ENCODE measurements at places on chromosomes 3 and 15.

- DNase-seq, result no peak
These were observed 73.6 kb upstream of the ACAD9 start for GRCh38 chr3:128805772-128806171.

- no peak for DNase-seq
These were observed 21.4 kb downstream of the FEM1B start for GRCh38 chr15:68298882-68299381.

- DNase-seq, result no peak
These were observed 38.2 kb upstream of the SNRK start for GRCh38 chr3:43248185-43248583.

GRCh38 chr15:52308446-52309153 lies 13.0 kb upstream of the MYO5C start:
- no peak for DNase-seq

DNA sequence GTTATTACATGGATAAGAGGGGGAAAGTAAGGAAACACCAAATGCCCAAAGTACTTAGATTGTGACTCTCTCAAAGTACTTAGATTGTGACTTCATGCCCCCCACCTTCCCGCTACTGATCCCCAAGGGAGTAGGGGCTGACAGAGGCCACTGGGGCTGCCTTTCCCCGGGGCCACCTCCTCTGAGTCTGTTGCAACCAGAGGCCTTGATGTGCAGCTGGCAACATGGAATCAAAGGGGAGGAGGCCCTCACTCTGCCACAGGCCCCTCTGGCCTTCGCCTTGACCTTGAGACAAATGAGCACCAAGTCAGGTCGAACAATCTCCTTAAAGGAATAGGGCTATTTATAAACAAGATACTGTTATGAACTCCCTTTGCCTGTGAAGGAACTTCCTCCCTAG lies 62.5 kb downstream of the LRTM1 start:
- no peak for DNase-seq

GRCh38 chr3:183254487-183255347 lies 1.7 kb downstream of the B3GNT5 start:
- peak; percentile 49 for DNase-seq

DNA sequence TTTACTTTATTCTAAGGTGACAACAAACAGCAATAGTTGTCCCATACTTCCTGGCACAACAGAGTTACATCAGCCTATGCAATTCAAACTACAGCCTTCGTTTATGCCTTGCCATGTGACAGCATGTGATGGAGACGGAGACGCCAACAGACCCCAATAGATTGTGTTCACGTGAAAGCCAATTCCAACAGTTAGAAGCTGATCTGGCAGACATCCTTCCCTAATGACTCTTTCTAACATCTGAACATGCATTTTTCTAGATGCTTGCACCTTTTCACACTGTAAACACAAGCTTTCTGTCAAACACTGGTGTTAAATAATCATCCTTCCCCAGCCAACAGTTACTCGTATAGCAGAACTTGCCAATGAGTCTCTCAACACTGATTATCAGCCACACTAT lies 694.4 kb upstream of the ALCAM start:
- no peak for DNase-seq

GRCh38 chr3:121739902-121740301 lies 9.6 kb downstream of the GOLGB1 start:
- DNase-seq, result no peak

DNA sequence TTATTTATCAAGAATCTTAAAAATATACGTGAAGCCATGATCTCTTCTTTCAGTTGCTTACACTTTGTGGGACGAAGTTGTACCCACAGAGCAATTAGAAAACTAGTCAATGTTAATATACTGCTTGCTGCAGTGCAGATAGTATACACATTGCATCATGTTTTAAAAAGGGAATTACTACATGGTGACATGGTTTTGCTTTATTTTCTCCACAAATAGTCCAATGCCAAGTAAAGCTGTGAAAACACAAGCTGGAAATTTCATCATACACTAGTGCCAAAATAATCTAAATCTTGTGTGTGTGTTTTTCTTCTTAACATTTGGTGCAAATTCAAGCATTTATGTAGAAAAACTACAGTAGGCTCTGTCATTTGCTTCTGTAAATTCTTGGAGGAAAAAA lies 233.0 kb downstream of the EPHA3 start:
- no peak for DNase-seq

DNA sequence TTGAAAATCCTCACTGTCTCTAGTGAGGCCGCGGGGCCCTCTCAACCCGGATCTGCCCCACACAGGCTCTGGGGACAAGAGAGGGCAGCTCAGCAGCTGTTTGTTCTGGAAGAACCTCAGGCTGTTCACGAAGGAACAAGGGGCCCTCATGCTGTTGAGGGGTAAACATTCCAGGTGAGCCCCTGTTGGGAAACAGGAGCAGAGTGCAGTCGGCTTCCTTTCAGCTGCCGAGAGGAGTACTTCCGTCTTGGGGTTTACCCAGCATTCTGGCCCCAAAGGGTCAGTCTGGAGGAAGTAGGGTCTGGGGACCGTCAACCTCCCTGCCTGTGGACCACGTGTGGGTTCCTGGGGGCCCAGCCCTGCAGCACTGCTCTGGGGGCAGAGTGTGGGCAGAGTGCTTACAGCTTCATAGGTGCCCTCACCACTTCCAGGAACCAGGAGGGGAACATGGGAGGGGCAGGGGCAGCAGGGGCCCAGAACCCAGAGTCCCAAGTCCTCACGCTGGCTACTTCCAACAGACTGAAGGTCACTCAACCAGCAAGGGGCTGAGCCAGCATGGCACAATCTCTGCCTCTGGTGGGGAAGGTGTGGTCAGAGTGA lies 49.2 kb upstream of the CTSH start:
- no peak for DNase-seq

DNA sequence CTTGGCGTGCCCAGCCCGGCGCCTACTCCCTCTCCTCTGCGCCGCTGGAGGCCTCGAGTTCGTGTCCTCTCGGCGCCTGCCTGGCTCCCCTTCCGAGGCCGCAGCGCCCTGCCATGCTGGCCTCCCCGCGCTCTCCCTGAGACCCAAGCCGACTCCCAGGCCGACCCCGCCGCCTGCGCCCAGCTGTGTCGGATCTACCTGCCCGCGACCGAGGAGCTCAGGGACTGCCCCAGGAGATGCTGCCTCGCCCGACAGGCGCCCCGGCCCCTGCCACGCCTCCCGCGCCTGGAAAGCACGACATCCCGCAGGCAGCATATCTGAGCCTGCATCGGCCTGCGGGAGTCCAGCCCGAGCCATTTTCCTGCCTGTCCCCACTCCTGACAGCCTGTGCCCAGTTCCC lies 16.1 kb downstream of the PAQR9 start:
- DNase-seq, result no peak

GRCh38 chr3:140219923-140220452 lies 285.0 kb downstream of the CLSTN2 start:
- DNase-seq, result no peak

DNA sequence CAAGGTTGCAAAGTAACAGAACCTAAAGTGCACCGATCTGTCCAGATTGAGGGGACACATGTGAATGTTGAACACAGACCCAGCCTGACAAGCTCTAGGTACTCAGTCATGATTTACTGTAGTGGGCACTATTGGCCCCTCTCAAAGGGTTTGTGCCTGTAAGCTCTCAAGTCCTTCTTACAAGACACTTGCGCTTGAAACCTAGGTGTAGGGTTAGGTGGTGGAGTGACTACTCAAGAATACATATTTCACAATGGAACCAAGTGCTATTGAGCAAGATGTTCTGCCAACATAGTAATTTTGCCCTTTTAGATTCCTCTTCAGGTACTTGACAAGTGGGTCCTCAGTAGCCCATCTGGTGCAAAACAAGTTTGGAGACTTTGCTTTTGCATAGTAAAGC lies 169.9 kb downstream of the AKAP13 start:
- DNase-seq, result no peak

- DNase-seq, result no peak
These were observed 34.5 kb downstream of the OSBPL10 start for GRCh38 chr3:31946484-31947081.

DNA sequence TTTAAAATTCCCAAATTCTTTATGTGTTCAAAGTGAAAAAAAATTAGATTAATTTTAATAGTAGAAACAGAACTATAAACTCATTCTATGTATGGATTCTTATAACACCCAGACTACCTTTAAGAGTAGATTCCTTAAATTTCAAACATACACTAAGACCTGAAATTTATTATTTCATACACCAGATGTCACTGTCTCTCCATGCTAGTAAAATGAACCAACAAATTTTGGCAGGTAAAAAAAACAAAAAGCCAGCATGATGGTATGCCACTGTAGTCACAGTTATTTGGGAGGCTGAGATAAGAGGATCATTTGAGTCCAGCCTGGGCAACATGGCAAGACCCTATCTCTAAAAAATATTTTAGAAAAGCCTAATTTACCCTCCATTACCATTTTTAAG lies 461.3 kb upstream of the NAALADL2 start:
- peak; percentile 38 for DNase-seq

GRCh38 chr3:60650171-60650570 lies 601.1 kb downstream of the FHIT start:
- DNase-seq, result no peak

DNA sequence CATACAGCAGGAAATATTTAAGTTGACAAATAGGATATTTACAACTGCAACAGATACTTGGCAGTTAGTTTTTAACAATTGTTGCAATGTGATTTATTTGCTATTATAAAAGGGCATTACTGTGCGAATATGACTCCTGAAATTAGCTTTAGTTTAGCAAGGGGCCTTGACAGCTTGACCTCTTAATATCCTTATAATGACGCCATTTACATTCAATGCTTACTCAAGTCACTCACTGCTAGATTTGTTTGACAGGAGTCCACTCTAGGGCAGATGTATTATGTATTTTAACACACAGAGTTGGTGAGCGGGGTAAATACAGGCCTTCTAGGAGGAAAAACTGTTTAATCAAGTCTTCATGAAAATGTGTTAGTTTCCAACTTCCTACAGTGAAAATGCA lies 58.1 kb upstream of the C15orf61 start:
- no peak for DNase-seq

- no peak for DNase-seq
These were observed 1.1 kb downstream of the SEC13 start for GRCh38 chr3:10319804-10320203.

DNA sequence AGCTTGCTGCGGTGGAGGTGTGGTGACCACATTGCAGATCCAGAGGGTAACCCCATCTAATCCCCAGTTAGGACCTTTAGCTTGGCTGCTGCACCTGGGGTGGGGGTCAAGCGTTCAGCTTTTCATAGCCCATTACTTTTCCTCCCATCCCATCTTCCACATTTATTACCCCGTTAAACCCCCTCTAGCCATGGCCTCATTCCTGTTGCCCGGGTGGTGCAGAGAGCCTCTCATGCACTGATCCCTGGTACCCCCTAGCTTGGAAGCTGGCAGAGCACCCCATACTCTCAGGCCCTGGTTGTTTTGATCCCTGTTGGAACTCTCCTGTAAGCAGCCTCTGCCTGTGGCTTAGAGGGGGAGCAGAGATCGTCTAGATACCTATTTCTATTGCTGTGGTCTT lies 20.8 kb downstream of the CDAN1 start:
- no peak for DNase-seq

- no peak for DNase-seq
These were observed 287.1 kb downstream of the NAALADL2 start for GRCh38 chr3:175146258-175146657.

DNA sequence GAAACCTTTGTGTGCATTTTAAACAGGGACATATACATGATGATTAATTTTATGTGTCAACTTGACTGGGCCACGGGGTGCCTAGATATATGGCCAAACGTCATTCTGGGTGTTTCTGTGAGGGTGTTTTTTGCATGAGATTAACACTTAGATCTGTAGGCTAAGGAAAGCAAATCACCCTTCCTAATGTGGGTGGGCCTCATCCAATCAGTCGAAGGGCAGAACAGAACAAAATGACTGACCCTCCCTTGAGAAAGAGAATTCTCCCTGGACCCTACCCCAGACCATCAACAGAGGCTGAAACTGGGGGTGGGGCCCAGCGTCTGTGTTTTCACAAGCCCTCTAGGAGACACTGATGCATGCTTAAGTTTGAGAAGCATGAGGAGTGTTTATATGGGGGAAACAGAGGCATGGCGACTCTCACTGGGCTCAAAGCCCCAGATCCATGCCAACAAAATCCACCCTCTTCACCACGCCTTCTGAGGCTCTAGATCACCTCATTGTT lies 56.2 kb downstream of the ITGA11 start:
- DNase-seq, result no peak

- no peak for DNase-seq
These were observed 168.3 kb downstream of the GHSR start for GRCh38 chr3:172279974-172280373.

GRCh38 chr3:27723001-27723445 lies 900 bp upstream of the EOMES start:
- DNase-seq, result no peak

GRCh38 chr3:44132061-44132460 lies 109.6 kb upstream of the TOPAZ1 start:
- DNase-seq, result no peak

DNA sequence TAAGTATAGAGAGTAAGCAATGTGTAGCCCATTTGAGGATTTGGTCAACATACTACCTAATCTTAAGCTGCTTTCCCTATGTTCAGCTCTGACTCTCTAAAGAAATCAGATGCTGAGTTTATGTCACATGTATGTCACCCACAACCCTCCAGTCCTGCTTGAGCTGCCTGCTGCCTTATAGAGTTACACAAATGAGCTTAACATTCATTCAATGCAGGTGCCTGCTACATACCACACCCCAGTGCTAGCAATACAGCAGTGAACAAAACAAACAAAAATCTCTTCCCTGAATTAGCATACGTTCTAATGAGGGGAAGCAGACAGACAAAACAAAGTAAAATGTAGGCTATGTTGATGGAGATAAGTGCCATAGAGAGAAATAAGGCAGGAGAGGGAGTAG lies 93.0 kb downstream of the HHLA2 start:
- peak; percentile 34 for DNase-seq

- no peak for DNase-seq
These were observed 476 bp downstream of the IP6K2 start for GRCh38 chr3:48716508-48716981.

GRCh38 chr3:141092663-141093062 lies 41.5 kb downstream of the SPSB4 start:
- no peak for DNase-seq

DNA sequence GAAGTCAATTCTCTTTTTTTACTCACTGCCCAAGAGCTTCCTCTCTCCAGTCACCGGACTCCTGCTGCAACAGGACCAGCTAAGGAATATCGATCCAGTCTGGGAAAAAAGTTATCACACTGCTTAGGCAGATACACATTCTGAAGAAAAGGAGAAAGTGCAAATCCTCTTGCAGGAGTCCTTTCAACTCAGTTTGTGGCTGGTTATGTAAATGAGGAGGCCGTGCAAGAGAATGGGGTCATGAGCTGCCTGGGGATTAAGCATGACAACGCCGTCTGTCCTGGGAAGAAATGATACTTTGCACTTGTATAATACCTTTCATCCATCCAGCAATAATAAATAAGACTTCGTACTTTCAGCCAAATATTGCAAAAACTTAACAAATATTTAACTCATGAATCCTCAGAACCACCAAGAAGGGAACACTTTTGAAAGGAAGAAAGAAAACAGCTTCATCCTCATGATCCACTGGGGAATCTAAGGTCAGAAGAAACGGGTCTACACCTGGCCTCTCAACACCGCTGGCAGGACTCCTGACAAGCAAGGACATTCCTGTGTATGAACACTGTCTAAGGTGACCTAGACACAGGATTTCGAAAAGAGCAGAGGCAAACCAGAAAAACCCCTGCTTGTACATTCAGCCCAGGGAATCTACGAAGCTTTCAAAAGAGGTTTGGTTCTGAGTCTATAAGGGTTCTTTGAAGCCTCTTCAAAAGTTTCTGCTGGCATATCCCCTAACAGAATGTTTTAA lies 13.1 kb upstream of the WWTR1 start:
- no peak for DNase-seq
